Spleen (tissue), 13 donors: ENCODE measurements at places on chromosomes 1 and 21. TPM values are rescaled to one million over a fixed set of nuclear protein-coding genes. Genes with fewer than 3 reads are reported as not detected.

Gene INSRR
- total RNA-seq: 0.09 TPM

Gene CNKSR1
- 1.0 TPM for total RNA-seq

Gene OPTC
- not detected for total RNA-seq

Gene PUSL1
- 11.4 TPM for total RNA-seq

Gene WDR4
- 22.4 TPM for total RNA-seq

Gene B4GALT3
- 52.8 TPM for total RNA-seq

Gene SLC37A1
- total RNA-seq: 22.4 TPM

Gene KCNJ10
- 7.8 TPM for total RNA-seq

Gene SIM2
- total RNA-seq: not detected

Gene FCRLB
- total RNA-seq: 1.6 TPM

Gene ELAVL4
- total RNA-seq: 0.68 TPM

Gene SNX7
- 5.0 TPM for total RNA-seq

Gene OVAAL
- total RNA-seq: not detected

Gene ABL2
- total RNA-seq: 21.7 TPM

Gene PDC
- total RNA-seq: not detected

Gene ERICH3
- total RNA-seq: 0.23 TPM

Gene C1QTNF12
- not detected for total RNA-seq

Gene KCNA2
- 2.4 TPM for total RNA-seq

Gene CLCA4
- total RNA-seq: not detected

Gene SPRR2B
- total RNA-seq: not detected

Gene FAM177B
- 2.2 TPM for total RNA-seq

Gene FCGR3A
- 532 TPM for total RNA-seq

Gene PAPPA2
- total RNA-seq: 0.76 TPM

Gene C21orf91
- total RNA-seq: 14.7 TPM

Gene LAMB3
- total RNA-seq: 3.4 TPM

Gene PPIAL4G
- total RNA-seq: 1.1 TPM
